ENCODE measurements at places on chromosomes 1 and 21.

GRCh38 chr1:246588159-246588721 lies 22.0 kb downstream of the CNST start:
- DNase-seq, result no peak

DNA sequence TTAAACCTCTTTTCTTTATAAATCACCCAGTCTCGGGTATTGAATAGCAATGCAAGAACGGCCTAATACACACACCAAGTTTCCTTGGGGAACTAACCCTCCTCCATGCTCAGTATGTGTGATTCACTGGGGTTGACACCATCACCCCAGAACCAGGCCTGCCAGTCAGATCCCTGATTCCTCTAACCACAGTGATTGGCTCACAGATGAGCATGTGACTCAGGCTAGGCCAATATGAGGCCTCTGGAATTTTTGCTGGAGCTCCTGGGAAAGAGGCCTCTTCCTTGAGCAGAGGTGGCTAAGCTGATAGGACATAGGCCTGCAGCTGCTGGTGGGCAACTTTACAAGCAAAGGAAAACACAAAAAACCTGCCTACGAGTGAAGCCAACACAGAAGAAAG lies 74.7 kb upstream of the ZBTB40 start:
- no peak for DNase-seq

DNA sequence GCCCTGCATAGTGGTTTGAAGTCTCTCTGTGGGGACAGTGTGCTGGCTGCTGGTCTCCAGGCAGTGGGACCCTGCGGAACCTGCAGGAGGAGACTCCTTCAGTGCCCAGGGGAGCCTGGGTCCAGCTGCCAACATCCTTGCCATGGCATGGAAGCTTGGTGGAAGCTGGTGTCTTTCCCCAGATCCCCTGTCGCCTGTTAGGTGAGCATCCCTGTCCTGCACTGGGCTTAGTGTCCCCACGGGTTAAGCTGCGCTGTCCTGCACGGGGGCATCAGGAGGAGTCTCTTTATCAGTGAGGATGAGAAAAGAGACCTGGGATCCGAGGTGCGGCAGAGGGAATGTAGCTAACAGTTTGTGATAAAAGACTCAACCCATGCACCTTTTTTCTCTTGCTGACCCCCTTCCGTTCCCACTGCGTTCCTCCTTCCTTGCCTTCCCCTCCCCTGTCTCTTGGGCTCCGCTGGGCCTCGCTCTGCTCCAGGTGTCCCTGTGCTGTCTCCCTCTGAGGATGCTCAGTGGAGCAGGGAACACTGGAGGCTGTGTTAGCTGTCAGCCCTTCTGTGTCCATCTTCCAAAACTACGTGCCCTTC lies 59.3 kb downstream of the SLC37A1 start:
- DNase-seq, result no peak

DNA sequence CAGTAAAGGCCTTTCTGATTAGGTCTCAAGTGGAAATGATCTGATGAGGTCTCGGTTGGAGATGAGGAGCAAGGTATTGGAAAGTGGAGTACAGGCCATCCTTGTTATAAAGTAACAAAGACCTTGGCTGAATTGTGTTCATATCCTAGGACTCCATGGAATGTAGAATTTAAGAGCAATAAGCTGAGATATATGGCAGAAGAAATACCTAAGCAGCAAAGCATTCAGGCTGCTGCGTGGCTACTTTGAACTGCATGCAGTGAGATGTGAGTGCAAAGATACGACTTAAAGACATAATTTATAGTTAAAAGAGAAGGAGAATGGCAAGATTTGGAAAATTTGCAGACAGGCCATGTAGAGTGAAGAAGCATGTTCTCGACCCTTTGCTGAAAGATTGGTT lies 11.2 kb upstream of the XPR1 start:
- no peak for DNase-seq

GRCh38 chr1:245704765-245705164 lies 550.0 kb downstream of the KIF26B start:
- no peak for DNase-seq

- DNase-seq, result no peak
These were observed 31.9 kb downstream of the SEC16B start for GRCh38 chr1:177937931-177938330.
